Naive B cell (primary cell): ENCODE measurements at places on chromosomes 12 and 14.

DNA sequence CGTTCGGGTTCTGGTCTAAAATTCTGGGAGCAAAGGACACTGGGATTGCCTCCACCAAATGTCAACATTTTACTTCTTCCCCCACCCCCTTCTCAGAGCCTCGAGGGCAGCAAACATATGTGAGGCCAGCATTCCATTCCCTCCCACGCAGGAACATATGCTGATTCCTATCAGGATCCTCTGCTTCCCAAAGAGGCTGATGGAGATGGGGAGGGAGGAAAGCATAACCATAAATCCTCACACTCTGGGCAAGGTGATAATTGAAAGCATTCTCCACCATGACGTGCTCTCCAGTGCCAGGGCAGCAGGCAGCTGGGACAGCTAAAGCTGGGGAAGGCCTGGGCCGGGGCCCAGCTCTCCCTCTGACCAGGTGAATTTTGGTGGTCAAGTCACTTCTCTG, 395.0 kb downstream of the ZFP36L1 start:
- DNase-seq = no peak

- no peak for DNase-seq
Measured at GRCh38 chr14:26132061-26132645, 465.7 kb downstream of the NOVA1 start.

GRCh38 chr12:91868054-91868453, 277.6 kb downstream of the BTG1 start:
- DNase-seq = no peak

DNA sequence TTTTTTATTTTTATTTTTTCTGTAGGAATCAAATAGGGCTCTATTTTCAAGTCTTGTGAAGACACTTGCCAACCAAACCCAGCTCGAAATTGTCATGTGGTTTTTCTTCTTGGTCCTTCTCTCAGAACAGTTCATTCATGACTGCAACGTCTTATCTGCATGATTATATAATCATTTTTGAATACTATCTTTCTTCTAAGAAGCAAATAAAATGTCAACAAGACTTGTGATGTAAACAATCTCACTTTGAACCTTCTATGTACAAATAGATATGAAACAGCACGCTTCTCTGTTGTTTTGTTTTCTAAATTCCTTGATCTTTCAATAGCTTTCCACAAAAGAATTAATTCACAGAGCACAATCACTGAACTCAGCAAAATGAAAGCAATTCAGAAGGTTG, 320.7 kb downstream of the SOX5 start:
- no peak for DNase-seq

DNA sequence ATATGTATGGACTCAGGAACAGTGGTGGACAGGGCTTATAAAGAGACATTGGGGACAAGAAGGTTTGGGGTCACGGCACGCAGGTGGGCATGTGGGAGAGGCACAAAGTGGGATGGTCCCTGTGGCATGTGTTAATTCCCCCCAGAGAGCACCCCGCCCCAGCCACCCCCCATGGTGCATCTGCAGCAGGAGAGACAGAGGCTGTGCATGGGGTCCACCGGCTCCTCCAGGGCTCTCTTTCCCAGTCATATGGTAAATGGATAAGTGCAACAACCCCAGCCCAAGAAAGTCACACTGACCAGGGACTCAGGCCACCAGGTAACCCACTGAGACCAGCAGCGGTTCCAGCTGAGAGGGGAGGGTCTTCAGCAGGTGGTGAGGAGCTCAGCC, 242.1 kb downstream of the BCL11B start:
- no peak for DNase-seq

DNA sequence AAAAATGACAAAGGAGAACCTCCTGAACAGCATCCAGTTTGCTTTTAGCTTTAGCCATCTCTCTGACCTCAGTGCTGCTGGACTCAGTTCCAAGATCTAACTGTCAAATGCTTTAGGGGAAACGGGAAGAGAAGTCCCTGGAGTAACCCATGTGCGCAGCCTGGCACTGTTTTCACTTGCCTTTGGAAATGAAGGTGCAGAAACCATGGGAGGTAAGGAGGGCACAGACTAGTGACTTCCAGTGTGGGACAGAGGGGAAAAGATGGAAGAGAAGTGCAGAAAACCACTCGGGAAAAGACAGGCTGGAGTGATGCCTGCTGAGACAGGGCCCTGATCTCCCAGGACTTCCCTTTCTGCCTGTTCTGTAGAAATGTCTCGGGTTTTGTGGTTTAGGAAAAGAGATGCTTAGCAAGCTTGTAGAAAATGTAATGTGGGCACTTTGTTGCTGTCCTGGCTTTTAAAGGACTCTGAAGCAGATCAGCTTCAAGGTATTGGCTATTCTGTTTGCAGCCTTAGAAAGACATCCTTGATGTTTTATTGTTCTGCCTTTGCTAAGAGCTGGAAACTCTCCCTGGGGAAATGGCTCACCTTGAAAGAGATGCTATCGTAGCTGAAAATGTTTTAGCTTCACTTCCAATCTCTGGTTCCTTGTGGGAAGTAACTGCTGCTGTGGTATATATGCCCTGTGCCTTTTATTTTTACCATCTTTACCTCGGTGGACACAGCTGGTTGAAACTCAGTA, 124.6 kb upstream of the HIF1A start:
- no peak for DNase-seq

DNA sequence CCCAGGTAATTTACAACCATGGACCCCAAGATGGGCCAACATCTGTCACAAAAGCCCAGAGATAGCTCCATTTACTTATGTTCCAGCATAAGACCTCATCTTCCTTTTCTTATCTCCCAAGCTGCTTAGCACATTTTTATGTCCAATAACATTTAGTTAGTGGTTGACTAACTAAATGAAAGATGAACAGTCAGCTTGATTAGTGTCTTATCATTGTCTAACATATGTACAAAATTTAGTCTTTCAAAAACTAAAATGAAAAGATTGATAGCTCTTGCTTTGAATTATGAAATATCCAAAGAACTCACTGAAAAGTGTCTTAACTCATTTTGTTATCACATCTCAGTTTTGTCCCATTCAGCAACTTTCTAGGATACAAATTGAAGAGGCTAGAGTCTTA, 163.1 kb upstream of the EGLN3 start:
- DNase-seq = no peak

GRCh38 chr14:77883131-77883846, 83.4 kb downstream of the ADCK1 start:
- no peak for DNase-seq

DNA sequence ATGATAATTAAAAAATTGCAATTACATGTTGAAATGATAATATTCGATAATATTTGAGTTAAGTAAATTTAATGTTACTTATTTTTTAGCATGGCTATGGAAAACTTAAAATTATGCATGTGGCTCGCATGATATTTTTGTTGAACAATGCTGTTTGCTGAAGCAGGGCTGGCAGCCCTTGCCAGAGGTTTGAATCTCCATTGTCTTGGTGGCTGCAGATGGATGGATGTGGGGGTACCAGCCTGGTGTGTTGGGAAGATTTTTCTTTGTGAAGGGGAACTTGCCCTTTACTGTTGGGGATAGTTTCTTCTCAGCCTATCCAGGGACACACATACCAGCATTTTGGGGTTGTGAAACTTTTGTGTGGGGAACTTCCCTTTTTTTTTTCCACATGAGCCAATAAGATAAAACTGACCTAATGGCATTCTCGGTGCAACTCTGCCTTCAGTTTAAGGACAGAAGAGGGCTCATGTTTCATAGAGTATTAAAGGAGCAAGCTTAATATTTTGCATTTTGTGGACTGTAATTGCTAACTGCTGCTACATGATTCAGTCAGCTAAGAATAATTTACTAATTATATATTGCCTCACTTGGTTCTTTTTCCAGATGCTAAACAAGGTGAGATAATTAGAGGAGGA, 8.8 kb downstream of the RASSF3 start:
- DNase-seq = peak; percentile 77

GRCh38 chr14:88188745-88189416, 134.2 kb downstream of the KCNK10 start:
- no peak for DNase-seq

DNA sequence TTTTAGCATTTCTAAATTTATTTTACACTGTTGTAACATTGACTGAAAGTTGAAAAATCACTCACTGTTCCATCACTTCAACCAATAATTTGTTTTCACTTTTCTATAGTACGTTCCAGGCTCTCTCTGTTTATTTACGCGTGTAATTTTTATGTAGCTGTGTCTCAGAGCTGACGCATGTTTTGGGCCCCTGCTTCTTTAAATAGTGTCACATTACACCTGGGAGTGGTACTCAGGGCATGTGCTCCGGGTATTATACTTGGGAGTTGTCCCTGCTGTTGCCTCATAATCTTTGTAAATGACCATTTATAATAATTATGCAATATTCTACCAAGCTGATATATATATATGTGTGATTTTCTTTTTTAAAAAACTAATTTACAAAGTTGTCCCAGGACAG, 132.8 kb upstream of the CPM start:
- DNase-seq = no peak

DNA sequence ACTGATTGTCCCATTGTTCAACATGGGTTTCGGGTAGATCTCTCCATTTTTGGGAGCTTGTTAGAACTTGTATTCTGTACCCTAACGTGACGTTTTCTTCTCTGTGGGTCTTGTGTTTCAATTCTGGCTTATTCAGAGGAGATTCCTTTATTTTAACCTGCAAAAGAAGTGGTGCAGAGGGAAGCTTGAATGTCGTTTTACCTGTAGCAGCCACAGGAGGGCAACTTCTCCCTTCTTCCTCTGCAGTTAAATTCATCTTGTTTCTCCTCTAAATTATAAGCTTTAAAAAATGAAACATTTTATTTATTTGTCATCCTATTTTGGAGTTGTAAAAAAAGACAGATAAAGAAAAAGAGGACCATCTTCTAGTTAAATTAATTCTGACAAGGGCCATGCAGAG, 13.7 kb upstream of the CLEC4D start:
- DNase-seq = no peak

DNA sequence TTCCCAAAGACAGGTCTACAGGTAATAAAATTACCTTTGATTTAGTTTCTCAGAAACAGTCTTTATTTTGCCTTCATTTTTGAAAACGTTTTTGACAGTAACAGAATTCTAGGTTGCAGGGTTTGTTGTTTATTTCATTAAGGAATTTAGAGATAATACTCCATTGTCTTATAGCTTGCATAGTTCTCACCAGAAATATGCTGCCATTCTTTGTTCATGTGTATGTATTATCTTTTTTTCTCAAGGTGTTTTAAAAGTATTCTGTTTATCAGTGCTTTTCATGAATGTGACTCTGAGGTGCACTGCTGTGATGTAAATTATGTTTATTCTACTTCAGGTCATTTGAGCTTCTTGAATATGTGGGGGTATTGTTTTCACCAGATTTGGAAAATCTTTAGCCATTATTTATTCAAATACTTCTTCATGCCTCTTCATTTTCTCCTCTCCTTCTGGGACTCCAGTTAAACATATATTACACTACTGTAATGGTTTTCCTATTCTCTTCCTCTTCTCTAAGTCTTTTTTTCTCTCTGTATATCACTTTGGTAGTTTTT, 32.7 kb downstream of the ZNF605 start:
- DNase-seq = no peak

DNA sequence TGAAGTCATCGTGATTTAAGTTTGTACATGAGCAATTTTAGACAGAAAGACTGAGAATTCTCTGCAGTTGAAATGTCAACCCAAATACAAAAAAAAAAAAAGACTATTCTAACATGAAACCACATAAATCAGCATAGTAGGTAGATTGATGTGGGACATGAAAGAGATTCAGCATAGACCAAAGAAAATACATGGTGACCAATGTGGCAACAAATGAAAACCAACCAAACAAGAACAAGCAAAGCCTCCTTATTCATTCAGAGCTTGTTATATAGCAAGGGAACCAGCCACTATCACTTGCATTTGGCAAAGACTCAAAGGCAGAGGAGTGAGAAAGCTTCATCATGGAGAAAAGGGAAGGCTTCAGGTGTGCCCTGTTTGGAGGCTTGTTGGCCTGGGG, 144.4 kb upstream of the TMPO start:
- no peak for DNase-seq

DNA sequence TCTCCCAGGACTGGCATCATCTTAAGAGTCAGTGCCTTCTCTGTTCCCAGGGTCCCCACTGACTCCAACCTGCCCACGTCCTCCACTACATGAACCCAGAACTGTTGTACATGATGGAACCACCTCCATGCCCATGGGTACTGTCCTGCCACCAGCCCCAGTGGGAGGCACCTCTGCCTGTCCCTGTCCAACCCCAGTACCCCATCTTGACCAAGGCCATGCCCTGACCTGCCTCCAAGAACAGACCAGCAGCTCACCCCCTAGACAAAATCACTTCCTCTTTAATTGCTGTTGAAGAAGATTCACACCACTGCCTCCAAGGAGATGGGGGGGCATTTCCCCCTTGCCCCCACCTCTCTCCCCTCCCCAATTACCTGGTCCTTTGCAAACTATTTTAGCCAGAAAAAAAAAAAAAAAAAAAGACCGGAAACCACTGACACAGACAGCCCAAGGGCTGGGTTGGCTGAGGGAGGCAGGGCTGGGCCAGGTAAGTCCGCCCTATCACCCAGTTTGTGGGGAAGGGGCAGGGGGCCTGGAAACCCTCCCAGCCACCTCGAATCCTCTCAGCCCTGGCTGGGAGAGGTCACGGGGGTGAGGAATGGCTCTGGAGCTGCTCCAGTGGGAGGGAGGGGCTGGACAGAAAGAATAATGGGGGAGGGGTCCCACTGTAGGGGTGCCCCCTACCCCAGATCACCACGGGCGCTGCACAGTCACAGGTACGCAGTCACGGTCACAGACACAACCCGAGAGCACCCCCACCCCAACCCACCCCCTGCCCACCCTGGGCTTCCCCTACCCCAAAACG, 13.4 kb downstream of the AGAP2 start:
- DNase-seq = no peak

DNA sequence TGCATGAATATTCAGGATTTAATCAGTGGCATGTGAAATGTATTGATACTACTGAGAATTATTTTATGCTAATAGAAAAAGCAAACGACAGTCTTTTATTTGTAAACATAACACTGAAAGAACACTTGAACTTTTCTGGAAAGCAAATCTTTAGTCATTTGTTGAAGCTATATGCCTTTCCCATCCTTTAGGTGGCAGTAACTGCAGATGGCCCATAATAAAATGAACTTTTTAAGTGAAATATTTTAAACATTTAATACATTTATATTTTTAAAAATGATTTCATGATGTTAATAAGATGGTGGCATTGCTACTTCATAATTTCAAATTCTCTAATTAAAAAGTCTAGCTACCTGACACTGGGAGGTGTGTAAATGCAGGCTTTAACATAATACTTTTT, 13.9 kb upstream of the KRR1 start:
- DNase-seq = no peak

GRCh38 chr12:99386907-99387306, 260.6 kb upstream of the GARIN6 start:
- DNase-seq = no peak

DNA sequence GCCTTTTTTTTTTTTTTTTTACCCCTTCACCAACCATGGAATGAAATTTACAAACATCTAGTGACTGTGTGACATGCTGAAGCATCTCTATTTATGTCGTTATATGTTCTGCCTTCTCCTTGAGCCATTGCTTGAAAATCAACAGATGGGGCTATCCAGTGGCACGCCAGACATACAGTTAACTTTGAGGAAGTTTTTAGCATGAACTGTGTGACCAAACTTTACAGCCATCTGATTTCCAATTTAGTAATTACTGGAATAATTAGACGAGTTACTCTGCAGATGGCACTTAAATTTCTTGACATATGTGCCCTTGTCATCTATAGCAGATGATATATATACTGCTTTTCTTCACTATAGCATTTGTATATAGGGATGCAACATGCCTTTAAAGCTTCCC, 192.1 kb downstream of the SNAPC1 start:
- no peak for DNase-seq
